ENCODE measurements at places on chromosomes 1 and 21.

DNA sequence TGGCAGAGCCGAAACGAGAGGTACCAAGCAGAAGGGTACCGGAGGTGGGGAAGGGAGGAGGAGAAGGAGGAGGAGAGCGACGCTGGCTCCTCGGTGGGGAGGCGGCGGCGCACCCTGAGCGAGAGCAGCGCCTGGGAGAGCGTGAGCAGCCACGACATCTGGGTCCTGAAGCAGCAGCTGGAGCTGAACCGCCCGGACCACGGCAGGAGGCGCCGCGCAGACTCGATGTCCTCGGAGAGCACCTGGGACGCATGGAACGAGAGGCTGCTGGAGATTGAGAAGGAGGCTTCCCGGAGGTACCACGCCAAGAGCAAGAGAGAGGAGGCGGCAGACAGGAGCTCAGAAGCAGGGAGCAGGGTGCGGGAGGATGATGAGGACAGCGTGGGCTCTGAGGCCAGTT, 32.4 kb downstream of the STYXL2 start:
- DNase-seq, result no peak

DNA sequence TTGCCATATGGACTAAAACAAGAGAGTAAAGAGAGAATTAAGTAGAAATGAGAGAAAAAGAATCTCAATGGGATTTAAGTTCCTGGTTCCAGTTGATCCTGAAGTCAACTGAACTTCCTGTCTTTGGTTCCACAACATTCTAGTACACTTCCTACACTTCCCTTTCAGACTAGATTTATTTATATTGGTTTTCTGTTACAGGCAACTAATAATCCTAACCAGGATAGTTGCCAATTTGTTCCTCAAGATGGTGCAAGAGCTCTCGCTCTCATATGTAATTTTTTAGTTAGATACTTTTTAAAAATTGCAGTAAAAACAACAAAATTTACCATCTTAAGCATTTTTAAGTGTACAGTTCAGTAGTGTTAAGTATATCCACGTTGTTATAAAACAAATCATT, 28.8 kb upstream of the TRIM45 start:
- DNase-seq, result no peak

DNA sequence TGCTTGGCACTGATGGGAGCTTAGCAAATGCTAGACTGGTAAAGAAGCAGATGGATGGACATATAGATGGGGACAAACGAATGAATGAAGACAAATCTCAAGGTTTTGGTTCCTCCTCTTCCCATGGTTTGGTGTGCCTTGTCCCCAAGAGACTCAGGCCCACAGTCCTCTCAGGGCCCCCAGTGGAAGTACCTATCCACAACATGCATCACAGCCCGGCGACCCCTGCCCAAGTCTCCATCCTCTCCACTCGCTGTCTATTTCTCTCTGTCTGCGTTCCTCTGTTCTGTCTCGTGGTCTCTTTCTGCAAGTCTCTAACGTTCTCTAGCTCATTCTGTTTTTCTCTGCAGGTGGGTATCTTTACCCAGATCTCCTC, 85.8 kb downstream of the GLIS1 start:
- DNase-seq, result no peak

DNA sequence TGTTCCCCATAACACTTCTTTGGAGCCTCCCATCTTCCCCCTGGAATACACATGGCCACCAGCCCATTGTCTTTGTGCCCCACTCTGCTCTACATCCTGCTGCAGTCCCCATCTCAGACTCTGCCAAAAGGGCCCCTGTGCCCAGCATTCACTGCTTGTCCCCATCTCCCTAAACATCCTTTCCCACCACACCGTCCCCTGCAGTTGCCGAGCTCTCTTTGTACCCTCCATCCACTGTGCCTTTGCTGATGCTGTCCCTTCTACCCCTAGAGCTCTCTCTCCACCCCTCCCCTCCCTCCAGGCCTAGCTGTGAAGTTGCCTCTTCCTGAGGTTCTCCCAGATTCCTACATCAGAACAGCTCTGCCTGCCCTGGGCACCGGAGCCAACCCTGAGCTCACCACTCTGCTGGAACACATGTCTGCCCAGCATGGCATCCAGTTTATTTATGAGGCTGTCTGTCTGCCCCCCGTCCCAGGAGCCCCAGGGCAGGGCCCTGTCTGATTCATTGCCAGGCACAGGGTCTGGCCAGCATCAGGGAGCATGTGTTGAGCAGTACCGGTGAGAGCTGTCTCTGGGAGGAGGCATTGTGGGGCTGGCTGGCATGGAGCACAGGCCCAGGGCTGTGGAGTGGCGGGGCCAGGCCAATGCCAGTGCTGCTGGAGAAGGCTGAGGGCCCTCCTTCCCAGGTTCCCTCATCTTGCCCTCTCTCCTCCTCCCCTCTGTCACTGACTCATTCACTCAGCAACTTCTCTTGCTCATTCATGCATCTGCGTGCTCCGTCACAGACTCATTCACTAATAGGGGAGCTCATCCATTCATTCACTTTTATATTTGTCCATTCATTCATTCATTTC, 28.8 kb downstream of the EDN2 start:
- DNase-seq, result peak; percentile 48
